ENCODE measurements at places on chromosomes 11 and 22.

GRCh38 chr11:72696866-72697700 lies 22.9 kb upstream of the PDE2A start:
- no peak for DNase-seq

- no peak for DNase-seq
Observed at GRCh38 chr11:19307498-19307897, 66.8 kb upstream of the E2F8 start.

- no peak for DNase-seq
Observed at GRCh38 chr22:46295277-46295971, 1.2 kb upstream of the GTSE1 start.

- DNase-seq: no peak
Observed at GRCh38 chr22:26463101-26463661, 20.4 kb downstream of the HPS4 start.

DNA sequence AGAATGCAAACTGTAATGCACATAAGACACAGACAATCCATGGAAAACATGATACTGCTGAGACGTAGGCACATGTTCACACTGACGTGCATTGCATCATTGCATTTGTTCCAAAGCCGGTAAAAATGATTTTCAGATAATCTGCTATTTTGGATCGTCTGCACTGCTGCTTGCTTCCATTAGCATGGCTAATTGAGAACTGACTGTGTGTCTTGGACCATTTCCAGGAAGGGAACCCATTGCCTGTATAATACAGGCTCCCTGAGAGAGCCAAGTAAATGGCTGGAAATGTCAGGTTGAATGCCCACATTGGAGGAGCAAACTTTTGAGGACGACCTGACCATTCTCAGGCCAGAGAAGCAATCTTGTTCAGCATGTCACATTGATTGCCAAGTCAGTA lies 304.8 kb downstream of the ST3GAL4 start:
- DNase-seq: no peak

GRCh38 chr11:126391970-126392632 lies 36.6 kb downstream of the ST3GAL4 start:
- no peak for DNase-seq

DNA sequence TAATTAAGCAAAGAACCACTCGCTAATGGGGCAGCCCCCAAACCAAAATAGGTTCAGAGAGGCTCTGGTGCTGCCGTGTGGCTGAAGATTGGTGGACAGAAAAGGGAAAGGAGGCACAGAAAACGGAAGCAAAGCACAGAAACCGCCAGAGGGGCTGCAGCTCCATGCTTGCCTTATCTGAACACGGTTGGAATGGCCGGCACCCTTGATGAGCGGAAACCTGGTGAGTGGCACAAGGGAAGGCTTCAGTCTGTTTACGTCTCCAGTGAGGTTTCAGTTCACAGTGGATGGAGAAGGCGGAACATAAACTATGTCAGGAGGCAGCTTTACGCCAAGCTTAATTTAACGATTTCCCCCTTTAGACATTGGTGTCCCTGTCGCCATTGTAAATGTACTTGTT lies 5.2 kb upstream of the PRR33 start:
- no peak for DNase-seq

GRCh38 chr22:44261861-44262595 lies 50.7 kb downstream of the SHISAL1 start:
- DNase-seq: no peak
